Stimulated activated CD4-positive, alpha-beta T cell treated with anti-CD3 and anti-CD28 coated beads, Interleukin-2, amount 100 ng/mL, for 4 hours (primary cell): ENCODE measurements at places on chromosomes 3 and 15.

DNA sequence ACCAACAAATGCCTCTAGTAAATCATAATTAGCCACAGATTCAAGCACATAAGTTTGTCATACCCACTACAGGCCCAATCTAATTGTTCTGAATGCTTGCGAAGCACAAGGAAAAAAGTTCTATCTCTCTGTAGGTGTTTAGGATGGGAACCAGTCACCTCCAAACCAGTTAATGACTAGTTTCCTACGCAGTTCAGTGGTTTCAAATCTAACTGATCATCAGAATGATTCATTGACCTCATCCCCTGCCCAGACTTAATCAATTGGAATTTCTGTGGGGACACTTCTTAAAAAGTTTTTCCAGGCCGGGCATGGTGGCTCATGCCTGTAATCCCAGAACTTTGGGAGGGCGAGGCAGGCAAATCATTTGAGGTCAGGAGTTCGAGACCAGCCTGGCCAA lies 24.3 kb upstream of the MASP1 start:
- DNase-seq = no peak

DNA sequence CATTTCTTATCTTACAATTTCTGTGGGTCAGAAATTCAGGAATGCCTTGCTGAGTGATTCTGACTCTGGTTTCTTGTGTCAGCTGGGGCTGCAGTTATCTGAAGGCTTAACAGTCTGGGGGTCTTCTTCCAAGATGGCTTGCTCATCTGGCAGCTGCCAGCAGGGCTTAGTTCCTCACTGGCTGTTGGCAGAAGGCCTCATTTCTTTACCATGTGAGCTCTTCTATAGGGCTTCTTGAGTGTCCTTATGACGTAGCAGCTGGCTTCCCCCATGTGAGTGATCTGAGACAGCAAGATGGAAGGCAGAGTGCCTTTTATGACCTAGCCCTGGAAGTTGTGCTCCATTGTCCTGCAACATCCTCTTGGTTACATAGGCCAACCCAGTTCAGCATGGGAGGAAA lies 82.0 kb upstream of the PDZRN3 start:
- DNase-seq = no peak

DNA sequence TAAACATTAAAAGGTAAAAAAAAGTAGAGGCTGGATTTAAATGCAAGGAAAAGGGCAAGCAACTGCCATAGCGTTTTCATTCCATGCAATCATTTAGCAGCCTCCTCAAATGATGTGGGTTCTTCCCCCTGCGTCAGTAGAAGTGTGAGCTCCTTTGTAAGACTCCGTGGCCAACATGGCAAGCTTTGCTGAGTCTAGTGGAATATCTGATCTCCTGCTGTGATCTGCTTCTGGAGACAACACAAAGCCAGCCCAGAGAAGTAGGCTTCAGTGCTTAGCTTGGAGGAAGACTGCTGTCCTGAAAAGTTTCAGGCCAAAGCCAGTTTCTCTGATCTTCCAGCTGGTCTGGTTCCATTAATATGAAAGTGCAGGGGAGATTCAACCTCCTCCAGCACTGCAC lies 70.4 kb downstream of the ARPP21 start:
- DNase-seq = no peak

- DNase-seq = no peak
Observed at GRCh38 chr3:11306817-11307589, 34.8 kb downstream of the ATG7 start.

GRCh38 chr3:142077859-142078500 lies 71.4 kb downstream of the TFDP2 start:
- no peak for DNase-seq

GRCh38 chr3:9172851-9173321 lies 76.6 kb downstream of the SRGAP3 start:
- DNase-seq = no peak

- DNase-seq = no peak
Observed at GRCh38 chr3:150079029-150079739, 108.5 kb upstream of the PFN2 start.

- no peak for DNase-seq
Observed at GRCh38 chr3:134754768-134755559, 40.1 kb upstream of the EPHB1 start.

GRCh38 chr15:91231703-91232102 lies 131.6 kb downstream of the SV2B start:
- no peak for DNase-seq

GRCh38 chr15:60418096-60418495 lies 20.3 kb upstream of the ANXA2 start:
- no peak for DNase-seq

DNA sequence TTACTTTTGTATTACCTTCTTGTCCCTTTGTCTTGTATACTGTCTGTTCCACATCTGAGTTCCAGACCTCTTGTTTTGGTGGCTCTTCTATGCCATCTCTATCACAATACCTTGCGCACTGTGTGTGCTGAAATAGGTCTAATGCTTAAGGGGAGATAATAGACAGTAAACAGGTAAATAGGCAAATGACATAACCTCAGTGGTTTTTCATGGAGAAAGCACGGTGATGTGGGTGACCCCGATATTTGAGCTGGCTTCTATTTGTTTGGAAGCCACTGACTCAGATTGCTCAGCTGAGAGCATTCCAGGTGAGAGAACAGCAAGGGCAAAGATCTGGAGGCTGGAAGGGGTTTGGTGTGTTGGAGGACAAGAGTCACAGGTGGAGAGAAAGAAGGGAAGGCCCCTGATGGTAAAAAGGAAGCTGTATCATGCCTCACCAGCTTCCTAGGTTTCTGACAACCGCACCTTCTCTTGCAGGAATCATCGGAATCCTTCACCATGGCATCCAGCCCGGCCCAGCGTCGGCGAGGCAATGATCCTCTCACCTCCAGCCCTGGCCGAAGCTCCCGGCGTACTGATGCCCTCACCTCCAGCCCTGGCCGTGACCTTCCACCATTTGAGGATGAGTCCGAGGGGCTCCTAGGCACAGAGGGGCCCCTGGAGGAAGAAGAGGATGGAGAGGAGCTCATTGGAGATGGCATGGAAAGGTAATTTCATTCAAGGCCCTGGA lies 795 bp downstream of the MCM2 start:
- DNase-seq = no peak

- no peak for DNase-seq
Observed at GRCh38 chr15:46354443-46354842, 719.6 kb downstream of the SQOR start.

GRCh38 chr15:50463423-50464358 lies 39.5 kb downstream of the USP8 start:
- DNase-seq = no peak
